ENCODE measurements at places on chromosomes 3 and 15. TPM values are rescaled to one million over a fixed set of nuclear protein-coding genes. Genes with fewer than 3 reads are reported as not detected.

OCA2 gene
- total RNA-seq: 3.6 TPM

EPHB1 gene
- total RNA-seq: 3.5 TPM

BCHE gene
- total RNA-seq: 78.9 TPM

CLDN16 gene
- not detected for total RNA-seq

GOLGA6L10 gene
- 0.44 TPM for total RNA-seq

KLHL24 gene
- 75.8 TPM for total RNA-seq

DNA sequence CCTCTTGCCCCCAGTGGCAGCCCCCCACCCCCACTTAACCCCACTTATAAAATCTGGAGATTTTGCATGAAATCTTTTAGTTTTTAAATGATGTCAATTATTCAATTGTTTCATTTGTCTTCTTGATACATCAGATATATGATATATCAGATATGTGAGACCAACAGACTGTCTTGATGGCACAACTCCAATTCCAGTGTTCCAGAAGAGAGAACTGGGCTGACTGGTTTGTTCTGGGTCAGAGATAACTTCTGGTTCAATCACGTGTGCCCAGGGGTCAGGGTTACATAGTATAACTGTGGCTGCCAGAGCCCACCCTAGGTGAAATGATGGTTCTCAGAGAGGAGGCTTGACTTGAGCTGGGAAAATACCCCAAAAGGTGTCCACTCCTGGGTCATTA, 32.4 kb upstream of the ATG7 start:
- peaks cover 2% of the 10 kb centered on the region for H3K27me3 ChIP-seq
- H3K4me3 ChIP-seq: no peak overlapping the region
- H3K4me1 ChIP-seq: no peaks in the 10 kb centered on the region

GRCh38 chr15:26759986-26760385, 12.9 kb downstream of the GABRB3 start:
- H3K4me1 ChIP-seq: no peaks in the 10 kb centered on the region
- H3K36me3 ChIP-seq: no peaks in the 10 kb centered on the region
- H3K27ac ChIP-seq: no peak overlapping the region

- no peak overlapping the region for H3K4me3 ChIP-seq
- no peaks in the 10 kb centered on the region for H3K4me1 ChIP-seq
- no peak for DNase-seq
- no peaks in the 10 kb centered on the region for H3K36me3 ChIP-seq
- no peak overlapping the region for H3K27ac ChIP-seq
Observed at GRCh38 chr3:145359040-145359439, 801.9 kb downstream of the PLOD2 start.

DNA sequence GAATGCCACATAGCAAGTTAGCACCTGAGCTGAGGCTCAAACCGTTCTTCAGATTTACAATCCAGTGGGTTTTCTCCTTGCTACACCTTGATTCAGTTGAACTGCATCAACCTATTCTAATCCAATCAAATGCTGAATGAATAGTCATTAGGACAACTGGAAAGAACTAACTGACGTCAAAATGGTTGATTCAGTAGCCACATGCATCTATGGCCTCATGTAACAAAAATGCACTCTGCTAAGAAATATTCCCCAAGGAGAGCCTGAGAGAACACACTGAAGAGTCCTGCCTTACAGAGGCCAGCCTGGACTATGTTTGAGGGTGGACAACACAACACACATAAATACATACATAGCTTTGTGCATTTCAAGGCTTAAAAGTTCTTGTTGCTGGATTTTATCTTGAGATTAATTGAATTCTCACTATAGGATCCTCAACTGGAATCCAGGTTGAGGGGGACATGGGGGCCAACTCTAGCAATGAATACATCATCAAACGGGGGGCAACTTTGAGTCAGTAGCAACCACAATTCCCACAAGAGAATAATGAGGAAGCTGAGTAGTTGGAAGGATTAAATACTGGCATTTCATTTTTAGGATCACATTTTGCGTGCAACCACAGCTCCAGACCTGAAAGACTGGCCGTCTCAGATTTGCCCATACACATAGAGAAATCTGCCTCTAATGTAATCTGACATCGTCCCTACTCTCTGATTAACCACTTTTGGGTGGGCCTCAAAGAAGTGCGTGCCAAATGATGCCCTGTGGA, 280.2 kb upstream of the ICE2 start:
- H3K27ac ChIP-seq: no peak overlapping the region
- H3K4me3 ChIP-seq: no peak overlapping the region
- H3K36me3 ChIP-seq: no peaks in the 10 kb centered on the region
- DNase-seq: peak; percentile 59
- peaks cover 4% of the 10 kb centered on the region for H3K4me1 ChIP-seq

DNA sequence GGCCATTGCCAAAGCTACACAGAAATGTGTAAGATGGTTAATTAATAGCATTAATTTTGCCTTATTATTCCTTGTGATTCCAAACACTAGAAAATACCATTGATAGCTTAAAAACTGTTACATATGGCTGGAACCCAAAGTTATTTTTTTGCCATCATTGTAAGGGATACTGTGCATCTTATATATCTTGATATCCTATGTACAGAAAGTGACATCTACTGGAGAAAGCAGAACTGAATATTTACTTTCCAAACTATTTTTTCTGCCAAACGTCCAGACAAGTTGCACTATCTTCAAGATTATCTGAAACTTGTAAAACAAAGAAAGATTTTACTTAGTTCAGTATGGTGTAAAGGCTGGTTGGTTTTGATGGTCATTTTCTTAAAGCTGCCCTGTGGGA, 33.3 kb upstream of the MEIS2 start:
- no peaks in the 10 kb centered on the region for H3K36me3 ChIP-seq
- no peak overlapping the region for H3K27ac ChIP-seq
- H3K4me1 ChIP-seq: no peaks in the 10 kb centered on the region
- no peak overlapping the region for H3K4me3 ChIP-seq

GRCh38 chr3:129239991-129240390, 9.4 kb upstream of the COPG1 start:
- H3K27ac ChIP-seq: no peak overlapping the region
- H3K4me3 ChIP-seq: no peak overlapping the region
- H3K4me1 ChIP-seq: peaks cover 2% of the 10 kb centered on the region
- peaks cover 4% of the 10 kb centered on the region for H3K36me3 ChIP-seq
- DNase-seq: no peak

DNA sequence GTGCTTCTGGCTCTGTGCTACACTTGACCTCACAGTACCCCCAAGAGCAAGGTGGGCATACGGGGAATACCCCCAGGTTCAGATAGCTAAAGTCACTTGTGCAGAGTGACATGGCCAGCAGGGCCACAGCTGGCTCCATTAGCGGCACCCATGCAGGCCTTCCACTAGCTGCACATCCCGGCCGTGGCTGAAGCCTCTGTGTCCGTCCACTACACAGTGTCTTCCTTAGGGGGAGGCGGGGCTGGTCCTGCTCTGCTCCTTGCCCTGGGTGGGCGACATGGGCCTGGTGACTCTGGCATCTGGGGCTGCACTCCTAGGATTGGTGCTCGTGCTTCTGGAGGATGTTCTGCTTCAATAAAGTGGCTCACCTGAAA, 169.1 kb upstream of the IQSEC1 start:
- no peaks in the 10 kb centered on the region for H3K4me1 ChIP-seq
- no peaks in the 10 kb centered on the region for H3K36me3 ChIP-seq
- DNase-seq: no peak
- H3K27ac ChIP-seq: no peak overlapping the region
- H3K4me3 ChIP-seq: no peak overlapping the region

- no peak for DNase-seq
- no peak overlapping the region for H3K4me3 ChIP-seq
- no peaks in the 10 kb centered on the region for H3K4me1 ChIP-seq
- H3K27ac ChIP-seq: no peak overlapping the region
- no peaks in the 10 kb centered on the region for H3K27me3 ChIP-seq
Observed at GRCh38 chr3:167198949-167199600, 181.0 kb downstream of the ZBBX start.

DNA sequence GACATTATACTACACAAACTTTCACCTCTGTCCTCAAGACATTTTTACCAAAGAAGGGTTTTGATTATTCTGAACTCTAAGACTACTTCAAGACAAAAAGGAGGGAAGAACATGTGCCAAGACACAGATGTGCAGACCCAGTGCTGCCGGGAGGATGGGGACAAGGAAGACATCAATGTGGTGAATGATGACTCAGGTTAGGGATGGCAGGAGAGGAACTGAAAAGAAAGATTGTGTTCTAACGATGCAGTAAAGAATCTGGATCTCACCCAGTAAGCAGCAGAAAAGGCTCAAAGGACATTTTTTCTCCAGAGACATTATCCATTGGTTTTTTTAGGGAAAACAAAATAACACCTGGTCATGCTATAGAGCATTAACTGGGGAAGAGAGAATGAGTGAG, 449.9 kb upstream of the NR2F2 start:
- H3K36me3 ChIP-seq: no peaks in the 10 kb centered on the region
- no peak overlapping the region for H3K4me3 ChIP-seq
- no peaks in the 10 kb centered on the region for H3K27me3 ChIP-seq
- peaks cover 3% of the 10 kb centered on the region for H3K4me1 ChIP-seq
- DNase-seq: no peak
- no peak overlapping the region for H3K27ac ChIP-seq

GRCh38 chr15:94004697-94005096, 226.7 kb upstream of the MCTP2 start:
- H3K27me3 ChIP-seq: no peaks in the 10 kb centered on the region
- H3K4me1 ChIP-seq: peaks cover 7% of the 10 kb centered on the region
- peak; percentile 37 for DNase-seq
- no peaks in the 10 kb centered on the region for H3K36me3 ChIP-seq

DNA sequence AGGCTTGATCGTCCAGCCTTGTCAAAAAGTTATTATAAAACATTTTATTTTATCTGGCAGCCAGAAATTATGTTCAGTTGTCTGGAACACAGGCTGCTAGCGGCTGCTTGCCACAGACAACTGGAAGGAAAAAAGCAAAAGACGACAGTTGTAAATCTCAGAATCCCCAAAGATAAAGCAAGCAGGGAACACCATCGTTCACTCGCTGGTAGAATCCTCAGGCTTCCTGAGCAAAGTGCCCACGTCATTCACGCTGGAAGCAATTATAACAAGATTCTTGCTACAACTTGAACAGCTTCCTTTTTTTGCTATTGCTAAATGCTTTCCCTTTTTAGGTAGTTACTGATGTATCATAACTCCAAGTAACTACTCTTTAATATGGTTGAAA, 33.6 kb downstream of the ADAMTS17 start:
- peaks cover 56% of the 10 kb centered on the region for H3K4me1 ChIP-seq
- H3K27me3 ChIP-seq: peaks cover 9% of the 10 kb centered on the region
- peak overlapping the region; percentile 84 for H3K27ac ChIP-seq
- no peaks in the 10 kb centered on the region for H3K36me3 ChIP-seq
- DNase-seq: peak; percentile 89

Data from muscle of leg (tissue), 16 donors.